ENCODE measurements at places on chromosomes 1 and 21.

- DNase-seq = no peak
These were observed 12.2 kb downstream of the NTNG1 start for GRCh38 chr1:107153014-107153413.

- DNase-seq = no peak
These were observed 201.0 kb downstream of the USH2A start for GRCh38 chr1:216222288-216222687.

DNA sequence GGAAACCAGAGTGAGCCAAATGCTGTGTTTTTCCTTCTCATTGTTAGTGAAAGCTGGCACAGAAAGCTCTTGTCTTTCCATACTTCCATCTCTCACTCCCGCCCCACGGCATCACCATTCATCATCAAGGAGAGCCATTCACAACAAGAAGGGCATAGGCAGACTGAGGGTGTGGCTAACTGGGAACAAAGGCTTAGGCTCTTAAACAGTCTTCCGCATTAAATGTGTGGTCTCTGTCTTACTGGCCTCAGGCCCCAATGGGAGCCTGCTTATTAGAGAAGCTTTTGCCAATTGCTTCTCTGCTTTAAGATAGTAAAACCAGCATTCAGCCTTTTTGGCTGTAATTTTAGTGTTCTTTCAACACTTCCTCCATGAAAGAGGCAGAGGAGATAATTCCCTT, 51.4 kb downstream of the TNFSF18 start:
- no peak for DNase-seq

DNA sequence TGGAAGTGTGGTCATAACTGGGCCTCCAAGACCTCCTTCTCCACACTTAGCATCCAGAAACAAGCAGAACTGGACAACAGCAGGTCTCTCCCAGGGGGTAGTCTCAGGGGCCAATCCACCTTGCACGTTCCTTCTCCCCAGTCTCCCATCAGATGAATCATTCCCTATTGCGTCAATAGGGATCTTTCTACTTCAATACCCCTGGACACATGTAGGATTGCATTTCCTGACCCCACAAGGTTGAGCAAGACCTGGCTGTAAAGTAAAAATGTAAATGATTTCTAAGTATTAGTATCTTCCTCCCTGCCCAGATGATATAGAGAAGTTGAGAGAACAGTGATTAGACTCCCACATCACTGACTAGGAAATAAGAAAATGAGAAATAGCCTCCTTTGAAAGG, 224.5 kb upstream of the CSF3R start:
- no peak for DNase-seq

- no peak for DNase-seq
These were observed 1.5 kb upstream of the LAX1 start for GRCh38 chr1:203763505-203763904.

- no peak for DNase-seq
These were observed 1.8 kb upstream of the ISG15 start for GRCh38 chr1:1011396-1011949.

DNA sequence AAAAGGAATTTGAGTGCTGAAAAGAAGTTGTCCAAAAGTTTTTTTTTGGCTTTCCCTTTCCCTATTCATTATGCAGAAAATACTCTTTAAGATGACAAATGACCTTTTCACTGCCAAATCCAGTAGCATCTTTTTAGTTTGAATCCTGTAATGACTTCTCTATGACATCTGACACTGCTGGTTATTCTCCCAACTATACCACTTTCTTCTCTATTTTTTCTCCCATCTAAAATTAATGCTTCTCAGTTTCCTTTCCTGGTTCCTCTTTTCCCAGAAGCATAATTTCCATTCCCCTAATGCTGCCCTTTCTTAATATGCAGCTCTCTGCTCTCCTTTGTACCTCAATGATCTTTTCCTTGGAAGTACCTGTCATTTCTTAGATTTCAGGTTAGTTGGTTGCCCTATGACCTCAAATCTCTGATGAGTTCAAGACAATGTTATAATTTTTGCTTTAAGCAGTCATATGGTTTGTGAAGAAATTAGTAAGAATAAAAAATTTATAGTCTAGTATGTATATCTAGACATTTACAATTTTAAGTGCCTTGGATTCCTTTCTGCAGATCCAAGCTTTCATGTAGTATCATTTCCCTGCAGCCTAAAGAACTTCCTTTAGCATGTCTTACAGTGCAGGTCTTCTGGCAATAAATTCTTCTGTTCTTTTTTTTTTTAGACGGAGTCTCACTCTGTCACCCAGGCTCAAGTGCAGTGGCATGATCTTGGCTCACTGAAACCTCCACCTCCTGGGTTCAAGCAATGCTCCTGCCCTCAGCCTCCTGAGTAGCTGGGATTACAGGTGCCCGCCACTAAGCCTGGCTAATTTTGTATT, 150.8 kb downstream of the CDC42BPA start:
- DNase-seq = no peak

- no peak for DNase-seq
These were observed 78.0 kb downstream of the PIK3CD start for GRCh38 chr1:9729523-9729922.

DNA sequence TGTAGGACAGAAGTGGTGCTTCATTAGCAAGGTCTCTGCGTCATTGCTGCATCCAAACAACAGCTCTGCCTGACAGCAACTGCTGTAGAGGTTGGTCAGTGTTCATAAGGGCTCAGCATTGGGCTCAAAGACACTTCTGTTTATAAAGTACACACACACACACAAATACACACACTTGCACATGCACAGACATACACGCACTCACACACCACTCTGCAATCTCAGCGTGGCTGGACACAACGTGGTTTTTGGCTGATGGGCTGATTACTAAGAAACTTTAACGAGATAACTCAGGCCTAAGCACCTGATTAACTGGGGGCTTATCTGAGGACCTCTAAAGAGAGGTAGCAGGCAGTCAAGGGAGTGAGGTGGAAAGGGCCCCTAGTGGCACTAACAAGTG, 20.4 kb downstream of the CAMK1G start:
- no peak for DNase-seq

GRCh38 chr1:190474650-190475211, 2.9 kb downstream of the BRINP3 start:
- DNase-seq = no peak

DNA sequence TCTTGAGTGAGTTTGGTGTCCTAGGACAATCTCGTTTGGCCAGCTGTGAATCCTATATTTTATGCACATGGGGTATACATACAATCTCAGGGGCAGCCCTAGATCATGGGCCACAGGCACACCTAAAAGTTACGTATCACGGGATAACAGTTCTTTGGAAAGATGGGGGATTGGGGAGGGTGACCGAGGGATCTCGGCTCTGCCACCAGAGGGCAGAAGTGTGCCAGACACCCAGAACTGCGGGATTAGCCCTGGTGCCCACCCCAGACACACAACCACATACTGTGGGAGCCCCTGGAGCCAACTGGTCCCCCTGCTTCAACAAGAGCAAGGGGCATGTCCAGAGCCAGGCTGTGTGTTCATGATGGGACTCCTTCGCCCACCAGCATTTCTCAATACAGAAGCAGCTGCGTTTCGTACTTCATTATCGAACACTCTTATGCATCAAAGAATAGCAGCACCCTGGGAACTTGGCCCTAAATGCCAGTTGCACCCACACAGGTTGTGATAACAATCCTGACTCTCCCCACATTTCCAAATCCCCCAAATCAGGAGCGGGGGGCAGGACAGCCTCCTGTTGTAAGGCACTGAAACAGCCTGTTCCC, 37.4 kb downstream of the TMCO4 start:
- DNase-seq = no peak

DNA sequence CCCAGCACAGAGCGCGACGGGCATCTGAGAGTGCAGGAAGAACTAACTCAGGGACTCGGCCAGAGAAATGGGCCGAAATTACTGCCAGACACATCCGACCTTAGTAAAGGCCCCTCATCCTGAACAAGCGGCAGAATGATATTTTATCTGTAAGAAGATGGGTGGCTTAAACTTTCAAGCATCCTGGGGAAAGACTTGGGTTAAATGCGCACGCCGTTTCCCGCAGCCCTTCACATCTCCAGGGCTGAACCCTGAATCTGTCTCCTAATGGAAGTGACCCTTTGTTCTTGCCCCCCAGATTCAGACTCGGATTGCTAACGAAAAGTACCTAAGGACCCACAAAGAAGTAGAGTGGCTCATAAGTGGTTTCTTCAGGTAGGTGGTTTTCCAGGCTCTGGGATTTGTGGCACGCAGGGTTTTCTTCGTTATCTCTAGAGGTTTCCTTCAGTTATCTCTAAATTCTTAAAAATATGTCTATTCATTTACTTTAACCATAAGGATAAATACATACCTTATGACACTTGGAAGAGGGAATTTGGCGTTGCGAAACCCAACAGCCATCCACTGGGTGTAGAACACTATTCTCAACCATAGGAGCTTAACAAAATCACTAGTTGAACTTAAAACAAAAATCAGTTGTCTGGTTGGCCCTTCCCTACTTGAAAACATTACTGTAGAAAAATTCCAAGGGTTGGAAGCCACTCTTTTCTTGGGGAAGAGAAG, 627 bp downstream of the RIIAD1 start:
- DNase-seq = no peak

GRCh38 chr1:78255383-78255782, 209.6 kb downstream of the GIPC2 start:
- no peak for DNase-seq

DNA sequence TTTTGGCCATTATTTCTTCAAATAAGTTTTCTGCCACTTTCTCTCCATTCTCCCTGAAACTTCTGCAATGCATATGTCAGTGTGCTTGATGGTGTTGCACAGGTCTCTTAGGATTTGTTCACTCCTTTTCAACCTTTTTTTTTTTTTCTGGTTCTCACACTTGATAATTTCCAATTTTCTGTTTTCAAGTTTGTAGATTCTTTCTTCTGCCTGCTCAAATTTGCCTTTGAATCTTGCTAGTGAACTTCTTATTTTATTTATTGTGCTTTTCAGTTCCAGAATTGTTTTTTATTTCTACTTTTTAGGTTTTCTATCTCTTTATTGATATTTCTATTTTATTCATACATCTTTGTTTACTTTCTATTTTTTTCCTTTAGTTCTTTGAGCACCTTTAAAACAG, 48.4 kb upstream of the PTPRC start:
- DNase-seq = no peak
